ENCODE measurements at places on chromosomes 6 and 20. TPM values are rescaled to one million over a fixed set of nuclear protein-coding genes. Genes with fewer than 3 reads are reported as not detected.

DNA sequence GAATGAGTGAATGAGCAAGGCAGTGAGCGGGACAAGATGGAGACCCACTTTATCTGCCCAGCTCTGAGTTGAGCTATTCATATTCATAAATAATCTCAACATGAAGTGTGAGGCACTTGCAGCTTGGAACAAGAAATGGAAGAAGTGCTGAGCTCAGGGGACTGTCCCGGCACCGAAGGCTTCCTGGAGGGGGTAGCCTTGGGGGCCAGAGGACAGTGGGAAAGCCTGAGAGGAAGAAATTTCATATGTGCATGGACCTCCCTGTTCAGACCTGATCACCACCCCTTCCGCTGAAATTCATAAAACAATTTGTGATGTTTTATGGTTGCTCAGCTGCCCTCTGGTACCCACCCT is 103.2 kb downstream of the TOX2 start:
- no peak for DNase-seq
- H3K27me3 ChIP-seq = peaks cover 34% of the 10 kb centered on the region
- H3K4me3 ChIP-seq = no peak overlapping the region
- H3K36me3 ChIP-seq = no peaks in the 10 kb centered on the region

Gene CALHM5
- not detected for total RNA-seq

DNA sequence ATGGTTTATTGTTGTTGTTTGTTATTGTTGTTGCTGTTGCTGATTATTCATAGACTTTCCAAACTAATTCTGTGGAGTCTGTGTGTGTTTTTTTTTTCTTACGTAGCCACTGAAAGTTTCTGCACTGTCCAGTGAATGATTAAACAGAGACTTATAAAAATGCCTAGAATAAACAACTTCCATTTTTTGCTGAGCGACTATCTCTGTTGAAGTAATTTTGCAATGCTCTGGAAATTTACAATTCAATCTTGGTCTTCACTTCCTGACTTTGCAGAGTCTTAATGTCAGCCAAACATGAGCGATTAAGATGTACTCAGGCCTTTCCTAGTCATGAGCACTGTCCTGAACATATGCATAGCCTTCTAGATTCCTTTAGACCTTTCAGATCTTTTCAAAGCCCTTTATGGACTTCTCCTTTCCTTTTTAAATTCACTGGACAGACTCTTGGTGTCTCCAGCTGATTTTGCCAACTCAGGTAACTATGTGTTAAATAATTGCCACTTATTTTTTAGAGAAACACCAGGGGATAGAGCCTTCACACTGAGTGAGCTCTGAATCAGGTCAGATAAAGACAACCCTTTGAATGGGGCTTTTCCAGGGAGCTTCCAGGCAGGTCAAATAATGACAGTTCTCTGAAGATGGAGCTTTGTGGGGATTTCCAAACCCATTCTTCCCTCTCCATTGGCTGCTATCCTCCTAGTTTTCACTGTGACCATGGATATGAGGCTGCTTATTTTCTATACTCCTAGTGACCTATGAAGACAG is 622.8 kb upstream of the EPHA7 start:
- no peak overlapping the region for H3K4me3 ChIP-seq
- DNase-seq = no peak
- H3K36me3 ChIP-seq = no peaks in the 10 kb centered on the region

Gene RAB32
- total RNA-seq = 0.89 TPM

DNA sequence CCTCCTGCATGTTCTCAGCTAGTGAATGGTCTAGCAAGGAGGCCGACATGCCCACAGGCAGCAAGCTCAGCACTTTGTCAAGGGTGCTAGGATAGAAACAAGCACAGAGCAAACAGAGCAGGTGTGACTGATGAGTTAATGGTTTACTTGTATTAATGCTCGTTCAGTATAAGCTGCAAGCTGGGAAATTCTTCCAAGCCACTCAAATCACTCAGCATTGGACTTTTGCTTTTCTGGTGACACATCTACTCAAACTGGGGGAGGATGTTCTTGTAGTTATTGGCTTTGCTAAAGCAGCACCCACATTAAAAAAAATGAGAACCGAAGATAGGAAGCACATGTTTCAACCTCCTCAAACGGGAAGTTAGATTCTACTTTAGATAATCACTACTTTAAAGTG is 43.1 kb upstream of the NEDD9 start:
- H3K4me1 ChIP-seq = peaks cover 37% of the 10 kb centered on the region
- peak overlapping the region; percentile 49 for H3K4me3 ChIP-seq
- H3K27me3 ChIP-seq = no peaks in the 10 kb centered on the region
- peak overlapping the region; percentile 66 for H3K27ac ChIP-seq
- peaks cover 35% of the 10 kb centered on the region for H3K36me3 ChIP-seq

- H3K27ac ChIP-seq = peak overlapping the region; percentile 73
- peaks cover 38% of the 10 kb centered on the region for H3K36me3 ChIP-seq
- H3K27me3 ChIP-seq = no peaks in the 10 kb centered on the region
These were observed 2.0 kb downstream of the NEDD9 start for GRCh38 chr6:11230158-11231107.

Gene OTOR
- not detected for total RNA-seq

GRCh38 chr6:134420614-134421181 is 102.8 kb upstream of the SGK1 start:
- H3K27ac ChIP-seq = no peak overlapping the region
- no peak for DNase-seq
- H3K4me3 ChIP-seq = no peak overlapping the region
- no peaks in the 10 kb centered on the region for H3K36me3 ChIP-seq

Gene OPRM1
- total RNA-seq = not detected

DNA sequence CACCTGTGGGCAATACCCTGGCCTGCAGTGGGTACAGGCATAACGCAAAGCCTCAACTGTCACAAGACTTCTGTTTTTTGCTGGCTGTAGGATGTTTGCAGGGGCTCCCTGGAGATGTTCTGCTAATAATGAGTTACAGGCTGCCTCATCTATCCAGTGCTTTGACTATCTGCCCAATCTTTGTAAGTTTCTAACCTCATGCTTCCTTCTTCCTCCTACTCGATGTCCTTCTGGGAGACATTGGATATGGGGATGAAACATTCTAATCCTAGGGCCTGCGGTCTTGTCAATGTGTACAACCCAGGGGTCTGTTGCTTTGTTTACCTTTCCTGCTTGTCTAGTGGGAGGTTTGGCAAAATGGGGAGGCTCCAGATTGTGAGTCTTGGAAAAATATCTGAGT is 136.8 kb upstream of the TCF21 start:
- H3K4me1 ChIP-seq = no peaks in the 10 kb centered on the region
- peaks cover 5% of the 10 kb centered on the region for H3K27me3 ChIP-seq
- DNase-seq = no peak

DNA sequence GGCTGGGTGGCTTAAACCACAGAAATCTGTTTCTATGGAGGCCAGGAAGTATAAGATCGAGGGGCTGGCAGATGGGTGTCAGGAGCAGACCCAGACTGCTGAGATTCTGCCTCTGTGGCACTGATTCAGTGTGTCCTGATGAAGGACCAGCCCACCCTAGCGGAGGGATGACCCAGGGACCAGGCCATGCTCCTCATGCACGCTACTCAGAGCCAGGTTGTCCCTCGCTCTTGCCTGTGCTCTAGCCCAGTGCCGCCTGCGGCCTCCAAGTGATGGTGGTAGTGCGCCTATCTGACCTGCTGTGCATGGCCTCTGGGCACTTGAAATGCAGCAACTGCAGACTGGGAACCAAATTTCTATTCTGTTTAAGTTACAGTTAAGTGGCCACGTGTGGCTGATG is 13.1 kb upstream of the APMAP start:
- no peaks in the 10 kb centered on the region for H3K4me1 ChIP-seq
- no peak overlapping the region for H3K27ac ChIP-seq
- no peak for DNase-seq
- no peaks in the 10 kb centered on the region for H3K27me3 ChIP-seq
- no peak overlapping the region for H3K4me3 ChIP-seq

DNA sequence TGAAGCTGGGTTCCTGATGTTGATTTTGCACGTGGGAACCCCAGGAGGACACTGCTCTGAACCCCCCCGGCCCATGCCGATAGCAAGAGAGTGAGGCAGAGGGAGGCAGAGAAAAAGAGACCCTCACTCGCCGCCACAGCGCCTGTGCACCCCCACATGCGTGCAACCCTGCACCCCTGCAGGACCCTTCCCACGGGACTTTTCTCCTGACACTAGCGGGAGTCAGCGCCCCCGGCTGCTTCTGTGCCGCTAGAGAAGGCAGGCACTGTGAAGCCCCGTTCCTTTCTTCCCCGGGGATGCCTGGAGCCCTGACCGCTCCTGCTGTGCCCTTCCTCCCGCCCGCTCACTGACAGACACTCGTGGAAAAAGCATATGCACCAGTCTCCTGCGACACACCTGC is 67.4 kb downstream of the GMPR start:
- no peak overlapping the region for H3K4me3 ChIP-seq
- H3K27me3 ChIP-seq = no peaks in the 10 kb centered on the region
- H3K4me1 ChIP-seq = peaks cover 7% of the 10 kb centered on the region
- H3K36me3 ChIP-seq = peaks cover 34% of the 10 kb centered on the region

- no peak overlapping the region for H3K4me3 ChIP-seq
- no peak for DNase-seq
- H3K36me3 ChIP-seq = no peaks in the 10 kb centered on the region
- H3K4me1 ChIP-seq = no peaks in the 10 kb centered on the region
- H3K27ac ChIP-seq = no peak overlapping the region
- no peaks in the 10 kb centered on the region for H3K27me3 ChIP-seq
These were observed 402.5 kb downstream of the PRKN start for GRCh38 chr6:162325051-162325450.

- peaks cover 2% of the 10 kb centered on the region for H3K36me3 ChIP-seq
- no peak for DNase-seq
- H3K27ac ChIP-seq = no peak overlapping the region
- H3K27me3 ChIP-seq = peaks cover 4% of the 10 kb centered on the region
These were observed 450.4 kb upstream of the JARID2 start for GRCh38 chr6:14795451-14795850.

GRCh38 chr6:56668158-56668557 is 25.5 kb upstream of the DST start:
- DNase-seq = no peak
- H3K27ac ChIP-seq = no peak overlapping the region
- H3K27me3 ChIP-seq = no peaks in the 10 kb centered on the region
- H3K36me3 ChIP-seq = no peaks in the 10 kb centered on the region
- no peaks in the 10 kb centered on the region for H3K4me1 ChIP-seq
- no peak overlapping the region for H3K4me3 ChIP-seq

Gene VWA7
- total RNA-seq = 3.0 TPM

Gene MACROD2
- not detected for total RNA-seq

DNA sequence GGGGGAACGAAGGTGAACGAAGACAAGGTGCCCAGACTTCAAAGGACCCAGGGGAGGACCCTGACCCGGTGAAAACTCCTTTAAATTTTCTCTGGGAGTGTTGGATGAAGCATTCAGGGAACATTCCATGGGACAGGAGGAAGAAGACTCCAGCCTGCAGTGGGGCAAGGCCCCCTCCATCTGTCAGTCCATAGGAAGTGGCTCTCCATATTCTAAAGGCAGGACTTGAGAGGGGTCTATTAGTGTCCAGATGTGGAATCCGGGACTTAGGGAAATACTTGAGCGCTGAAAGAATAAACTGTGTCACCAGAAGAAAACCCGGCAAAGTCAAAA is 3.2 kb upstream of the BPIFA2 start:
- H3K27ac ChIP-seq = no peak overlapping the region
- no peak for DNase-seq
- H3K4me3 ChIP-seq = no peak overlapping the region
- no peaks in the 10 kb centered on the region for H3K4me1 ChIP-seq
- H3K36me3 ChIP-seq = no peaks in the 10 kb centered on the region

DNA sequence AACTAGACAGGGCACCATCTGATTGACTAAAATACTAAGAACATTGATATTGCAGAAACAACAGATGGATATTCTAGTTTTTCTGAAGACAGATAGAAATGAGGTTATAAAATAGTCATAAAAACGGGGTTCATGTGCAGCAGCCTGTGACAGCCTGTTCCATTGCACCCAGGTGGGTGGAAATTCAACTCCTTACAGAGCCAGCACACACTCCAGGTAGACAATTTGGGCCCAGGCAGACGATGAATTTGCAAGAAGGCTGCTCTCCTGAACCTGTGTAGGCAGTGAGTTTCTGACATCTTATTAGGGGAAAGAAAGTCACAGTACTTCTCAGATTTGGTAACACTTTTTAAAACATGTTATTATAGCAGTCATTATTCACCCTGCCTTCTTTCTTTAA is 414.1 kb downstream of the PHF3 start:
- no peak overlapping the region for H3K27ac ChIP-seq
- no peak overlapping the region for H3K4me3 ChIP-seq
- no peaks in the 10 kb centered on the region for H3K36me3 ChIP-seq
- H3K27me3 ChIP-seq = no peaks in the 10 kb centered on the region
- DNase-seq = no peak
- no peaks in the 10 kb centered on the region for H3K4me1 ChIP-seq

DNA sequence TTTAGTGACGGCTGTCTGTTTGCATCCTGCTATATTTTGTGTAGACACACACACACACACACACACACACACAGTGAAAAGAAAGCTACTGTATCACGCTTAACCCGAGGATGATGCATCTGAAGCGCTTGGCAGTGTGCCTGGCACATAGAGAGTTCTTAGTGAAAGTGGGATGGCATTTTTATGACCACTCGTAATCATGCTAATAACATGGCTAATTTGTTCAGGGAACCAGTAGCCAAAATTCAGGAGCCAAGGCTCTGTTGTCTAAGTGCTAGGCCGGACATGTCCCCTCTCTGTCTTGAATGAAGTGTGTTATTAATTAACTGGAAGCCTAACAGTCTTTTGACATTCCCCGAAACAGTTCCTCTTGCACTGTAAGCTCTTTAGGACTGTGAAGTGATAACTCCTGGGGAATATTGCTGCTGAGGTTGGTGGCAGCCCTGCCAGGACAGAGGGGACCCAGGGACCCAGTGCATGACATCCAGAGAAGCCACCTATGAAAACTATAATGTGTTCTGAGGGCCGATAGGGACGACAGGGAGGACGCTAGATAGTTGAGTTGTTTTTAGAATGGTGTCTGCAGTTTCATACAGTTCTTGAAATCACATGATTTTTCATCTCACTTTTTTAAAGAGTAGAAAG is 45.0 kb upstream of the IRF4 start:
- no peak for DNase-seq
- H3K36me3 ChIP-seq = peaks cover 8% of the 10 kb centered on the region
- no peak overlapping the region for H3K4me3 ChIP-seq
- no peak overlapping the region for H3K27ac ChIP-seq

DNA sequence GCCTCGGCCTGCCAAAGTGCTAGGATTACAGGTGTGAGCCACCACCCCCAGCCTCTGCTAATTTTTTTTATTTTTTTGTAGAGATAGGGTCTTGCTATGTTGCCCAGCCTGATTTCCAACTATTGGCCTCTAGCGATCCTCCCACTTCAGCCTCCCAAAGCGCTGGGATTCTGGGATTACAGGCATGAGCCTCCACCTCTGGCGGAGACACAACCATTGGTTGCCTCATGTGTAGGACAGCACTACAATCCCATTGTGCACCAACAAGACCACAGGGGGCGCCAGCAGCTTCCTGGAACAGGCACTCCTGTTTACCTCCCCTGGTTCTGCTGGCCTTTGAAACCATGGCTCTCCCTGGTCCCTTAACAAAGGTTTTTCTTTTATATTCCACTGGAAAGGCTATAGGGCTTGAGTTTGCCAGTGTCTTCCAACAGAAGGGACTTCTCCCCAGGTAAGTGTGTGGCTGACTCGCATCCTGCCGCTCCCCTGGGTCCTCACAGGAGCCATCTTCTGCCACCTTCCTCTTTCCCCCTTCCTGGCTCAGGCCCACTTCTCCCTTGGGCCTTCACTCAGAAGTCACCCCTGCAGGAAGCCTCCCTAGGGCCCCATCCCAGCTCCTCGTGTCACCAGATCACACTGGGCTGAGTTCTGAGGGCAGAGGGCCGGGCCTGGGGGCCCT is 39.2 kb upstream of the TLDC2 start:
- H3K4me3 ChIP-seq = peak overlapping the region; percentile 74
- H3K36me3 ChIP-seq = no peaks in the 10 kb centered on the region
- H3K4me1 ChIP-seq = peaks cover 20% of the 10 kb centered on the region

All from activated CD4-positive, alpha-beta T cell treated with anti-CD3 and anti-CD28 coated beads, Interleukin-2, amount 10 ng/mL, durations not matched to agents 24 days and 14 days (primary cell).